Activated T-helper 1 cell treated with anti-CD3 and anti-CD28 coated beads, Interleukin-2, amount 50 U/mL, for 16 hours (primary cell): ENCODE measurements at places on chromosomes 12 and 14.

DNA sequence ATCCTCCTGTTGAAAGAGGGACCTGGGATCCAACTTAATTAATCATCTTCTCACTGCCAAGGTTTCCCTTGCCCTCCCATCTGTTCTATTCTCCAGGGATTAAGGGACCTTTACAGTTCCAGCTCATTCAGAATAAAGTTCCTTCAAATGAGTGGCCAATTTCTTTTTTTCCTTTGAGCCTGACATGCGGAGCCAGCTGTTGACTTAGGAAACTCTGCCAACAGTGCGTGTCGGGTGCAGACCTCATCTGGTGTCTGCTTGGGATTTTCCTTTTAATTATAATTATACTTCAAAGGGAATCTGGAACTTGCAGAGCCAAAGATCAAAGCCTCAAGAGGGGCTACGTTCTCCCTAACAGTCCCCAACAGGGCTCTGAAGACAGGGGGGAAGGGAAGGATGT lies 64.8 kb downstream of the CCDC60 start:
- DNase-seq, result no peak

- DNase-seq, result no peak
Observed at GRCh38 chr12:117067016-117067415, 32.2 kb downstream of the TESC start.

GRCh38 chr12:86634456-86635410 lies 378.5 kb upstream of the MGAT4C start:
- no peak for DNase-seq

- no peak for DNase-seq
Observed at GRCh38 chr12:12987421-12987820, 12.6 kb downstream of the HEBP1 start.

DNA sequence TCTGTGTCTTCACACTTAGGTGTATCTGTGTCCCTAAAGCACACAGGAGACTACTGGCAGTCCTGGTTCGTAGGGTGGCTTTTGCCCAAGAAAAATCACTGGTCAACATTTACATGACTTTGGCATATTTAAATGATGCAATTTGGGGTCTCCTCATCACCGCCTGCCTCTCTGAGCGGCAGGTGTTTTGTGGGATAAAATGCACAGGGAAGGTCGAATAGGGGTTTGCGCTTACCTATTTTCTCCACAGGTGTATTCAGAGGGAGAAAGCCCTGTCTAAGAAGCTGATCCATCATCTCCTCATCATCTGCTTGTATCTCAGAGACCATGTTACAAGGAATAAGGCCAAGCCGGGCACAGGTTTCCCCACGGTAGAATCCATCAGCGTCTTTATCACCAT lies 74.7 kb downstream of the PIWIL1 start:
- DNase-seq, result no peak

DNA sequence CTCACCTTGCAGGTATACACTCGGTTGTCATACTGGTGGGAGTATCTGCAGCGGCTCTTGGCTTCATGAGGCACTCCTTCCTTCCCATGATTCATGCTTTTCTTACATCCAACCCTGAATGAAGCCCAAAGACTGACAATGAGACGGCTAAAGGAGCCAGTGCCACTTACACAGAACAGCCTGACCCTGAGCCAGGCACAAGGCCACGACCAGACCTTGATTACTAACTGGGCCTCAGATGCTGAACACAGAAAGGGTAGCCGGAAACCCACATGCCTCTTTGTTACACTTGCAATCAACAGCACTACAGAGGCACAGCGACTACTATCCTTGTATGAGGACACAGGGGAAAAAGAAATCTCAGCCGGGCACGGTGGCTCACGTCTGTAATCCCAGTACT lies 48.0 kb downstream of the ZFYVE1 start:
- no peak for DNase-seq

DNA sequence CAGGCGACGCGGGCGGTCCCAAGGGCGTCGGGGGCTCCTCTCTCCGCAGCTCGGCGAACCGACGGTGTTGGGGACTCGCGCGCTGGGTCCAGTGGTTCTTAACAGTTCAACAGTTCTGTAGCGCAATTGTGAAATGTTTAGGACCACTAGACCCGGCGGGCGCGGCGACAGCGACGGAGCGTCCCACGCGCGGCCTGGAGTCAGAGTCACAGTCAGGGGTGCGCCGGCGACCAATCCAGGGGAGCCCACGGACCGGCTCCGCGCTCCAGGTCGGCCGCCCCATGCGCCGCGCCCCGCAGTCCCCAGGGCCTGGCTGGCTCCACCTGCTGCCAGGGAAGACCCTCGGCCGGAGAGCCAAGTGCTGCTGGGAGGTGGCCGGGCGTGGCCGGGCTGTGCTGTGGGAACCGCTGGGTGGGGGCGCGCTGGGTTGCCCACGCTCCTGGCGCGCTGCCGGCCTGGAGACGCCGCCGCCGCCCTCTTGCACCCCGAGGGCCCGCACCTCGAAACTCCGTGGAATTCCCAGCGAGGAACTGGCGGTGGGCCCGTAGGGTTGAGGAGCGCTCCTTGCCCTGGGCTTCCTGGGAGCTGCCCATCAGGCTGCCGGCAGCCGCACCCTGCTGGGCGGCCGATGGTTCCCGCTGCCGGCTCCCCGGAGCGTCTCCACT lies 20.9 kb upstream of the KIF26A start:
- DNase-seq, result no peak

DNA sequence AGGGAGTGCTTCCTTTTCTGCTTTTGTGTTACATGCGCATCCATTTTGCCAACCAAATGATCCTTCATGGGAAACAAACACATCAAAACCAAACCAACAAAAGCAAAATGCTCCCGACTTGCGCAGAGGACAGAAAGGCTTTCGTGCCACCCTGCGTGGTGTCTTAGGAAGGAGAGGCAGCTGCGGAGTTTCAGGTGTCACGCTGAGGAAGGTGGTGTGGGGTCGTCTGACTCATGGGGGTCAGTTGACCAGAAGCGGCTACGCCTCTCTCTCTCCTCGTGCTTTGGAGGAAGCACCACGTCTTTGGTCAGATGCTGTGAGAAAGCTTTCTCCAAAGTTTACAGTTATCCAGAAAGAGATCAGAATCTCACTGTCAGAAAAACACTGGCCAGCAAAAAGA lies 7.9 kb downstream of the EMP1 start:
- no peak for DNase-seq

DNA sequence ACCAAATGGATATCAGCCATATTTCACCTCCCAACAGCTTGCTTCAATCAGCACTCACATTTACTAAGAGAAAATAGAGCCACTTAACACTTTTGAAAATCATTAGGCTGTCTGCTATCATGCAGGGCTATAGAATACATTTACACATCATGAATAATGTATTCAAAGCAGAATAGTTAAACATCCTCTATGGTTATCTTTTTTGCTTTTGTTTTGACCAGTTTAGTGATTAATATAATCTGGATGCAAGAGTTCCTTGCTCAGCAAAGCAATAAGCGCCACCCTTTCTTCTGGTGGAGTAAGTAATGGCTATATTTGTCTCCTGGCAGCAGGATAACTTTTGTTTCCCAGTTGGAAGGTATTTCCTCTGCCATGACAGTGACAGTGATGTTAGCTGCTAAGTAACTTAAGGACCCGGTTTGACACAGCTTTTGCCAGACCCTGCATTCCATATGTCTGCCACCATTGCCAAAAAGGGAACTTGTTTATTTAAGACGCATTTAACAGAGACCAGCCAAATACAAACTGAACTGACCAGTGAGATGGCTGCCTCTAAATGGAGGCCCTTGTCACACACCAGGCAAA lies 70.3 kb upstream of the NR2C1 start:
- DNase-seq, result no peak

DNA sequence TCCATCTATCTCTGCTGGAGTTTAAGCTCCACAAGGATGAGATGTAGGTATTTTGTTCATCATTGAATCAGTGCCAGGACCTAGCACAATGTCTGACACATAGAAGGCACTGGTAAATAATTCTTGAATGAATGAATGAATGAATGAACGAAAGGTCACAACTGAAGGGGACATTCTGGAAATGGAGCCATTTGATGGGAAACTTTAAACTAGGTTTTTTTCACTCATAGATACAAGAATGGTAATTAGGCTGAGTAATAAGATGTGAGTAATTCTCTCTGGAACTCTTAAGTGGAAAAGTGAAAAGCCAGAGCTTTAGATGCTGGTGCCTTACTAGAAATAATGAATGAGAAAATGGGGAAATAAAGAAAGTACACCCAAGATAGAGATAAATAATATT lies 44.3 kb downstream of the SCN8A start:
- no peak for DNase-seq

- no peak for DNase-seq
Observed at GRCh38 chr14:38755036-38755435, 348.0 kb downstream of the SEC23A start.
